Amniotic stem cell (primary cell): ENCODE measurements at places on chromosomes 11 and 22.

- no peak for DNase-seq
Measured at GRCh38 chr11:74004759-74005615, 3.9 kb downstream of the UCP3 start.

GRCh38 chr11:96126917-96127595 is 203.1 kb upstream of the MTMR2 start:
- no peak for DNase-seq

- no peak for DNase-seq
Measured at GRCh38 chr22:19933341-19934241, 8.0 kb upstream of the COMT start.

DNA sequence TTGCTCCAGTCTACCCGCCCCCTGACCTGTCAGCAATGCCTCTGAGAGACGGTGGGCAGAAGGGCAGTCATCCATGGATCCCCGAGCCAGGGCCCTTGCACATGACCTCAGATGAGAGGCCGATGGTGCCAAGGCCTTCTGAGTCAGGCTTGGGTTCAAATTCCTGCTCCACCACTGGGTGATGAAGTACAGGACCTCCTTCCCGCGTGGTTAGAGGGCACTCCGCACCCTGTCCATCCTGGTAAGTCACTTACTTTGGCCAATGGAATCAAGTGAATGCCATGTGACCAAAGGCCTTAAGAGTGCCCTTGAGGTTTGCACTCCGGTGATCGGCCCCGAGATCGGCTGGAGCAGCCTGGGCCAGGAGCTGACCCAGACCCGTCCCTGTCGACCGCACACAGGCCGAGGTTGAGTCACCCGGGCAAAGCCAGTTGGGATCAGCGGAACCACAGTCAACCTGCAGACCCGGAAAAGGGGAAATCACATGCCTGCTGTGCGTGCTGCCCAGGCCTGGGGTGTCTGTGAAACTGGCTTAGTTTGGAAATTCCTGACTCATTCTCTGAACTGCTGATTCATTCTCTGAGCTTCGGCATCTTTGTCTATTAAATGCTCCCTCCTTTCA is 48.9 kb downstream of the RTL6 start:
- DNase-seq: peak; percentile 84

DNA sequence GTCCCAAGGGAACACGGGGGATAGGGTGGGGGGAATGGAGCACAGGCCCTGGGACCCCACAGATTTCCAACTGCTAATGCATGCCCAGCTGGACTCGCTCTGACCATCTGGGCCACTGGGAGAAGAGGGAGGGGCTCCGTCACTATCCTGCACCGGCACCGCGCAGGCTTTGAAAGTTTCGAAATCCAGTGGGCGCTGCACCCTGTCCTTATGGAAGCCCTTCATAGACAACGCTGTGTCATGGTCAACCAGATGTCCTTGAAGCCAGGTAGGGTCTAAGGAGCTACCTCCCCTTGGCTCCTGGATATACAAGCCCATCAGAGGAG is 30.1 kb downstream of the LRRC10B start:
- DNase-seq: no peak

DNA sequence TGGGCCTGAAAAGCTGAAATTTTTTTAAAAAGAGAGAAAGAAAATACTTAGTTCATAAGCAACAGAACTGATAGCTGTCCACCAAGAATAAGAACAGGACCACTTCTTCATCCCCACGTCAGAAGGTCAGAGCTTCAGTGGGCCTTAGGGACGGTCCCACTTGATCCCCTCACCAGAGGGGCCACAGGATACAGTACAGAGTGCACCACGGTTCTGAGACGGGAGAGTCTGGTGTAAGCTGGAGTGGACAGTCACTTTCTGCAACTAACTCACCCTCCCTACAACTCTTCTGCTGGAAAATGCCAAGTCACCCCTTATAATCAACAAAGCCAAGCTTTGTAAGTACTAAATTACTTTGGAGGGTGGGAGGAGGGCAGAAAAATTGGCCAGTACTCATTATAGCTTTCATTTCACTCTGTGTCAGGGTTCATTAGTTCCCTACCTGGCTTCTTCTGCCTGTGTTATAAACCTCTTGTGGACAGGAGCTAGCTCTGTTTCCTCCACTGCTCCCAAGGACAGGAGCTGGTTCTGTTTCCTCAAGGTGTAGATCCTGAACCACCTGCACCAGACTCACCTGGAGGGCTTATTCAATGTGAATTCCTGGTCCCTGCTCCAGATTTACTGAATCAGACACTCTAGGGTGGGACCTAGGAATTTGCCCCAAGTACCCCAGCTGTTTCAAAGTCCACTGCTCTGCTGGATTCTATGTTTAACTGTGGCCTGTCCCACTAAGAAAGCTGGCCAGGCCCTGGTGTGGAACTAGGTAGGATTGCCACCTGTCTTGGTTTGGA is 39.6 kb downstream of the SCGB1A1 start:
- DNase-seq: no peak

GRCh38 chr11:132681971-132682370 is 850.3 kb downstream of the OPCML start:
- DNase-seq: no peak

DNA sequence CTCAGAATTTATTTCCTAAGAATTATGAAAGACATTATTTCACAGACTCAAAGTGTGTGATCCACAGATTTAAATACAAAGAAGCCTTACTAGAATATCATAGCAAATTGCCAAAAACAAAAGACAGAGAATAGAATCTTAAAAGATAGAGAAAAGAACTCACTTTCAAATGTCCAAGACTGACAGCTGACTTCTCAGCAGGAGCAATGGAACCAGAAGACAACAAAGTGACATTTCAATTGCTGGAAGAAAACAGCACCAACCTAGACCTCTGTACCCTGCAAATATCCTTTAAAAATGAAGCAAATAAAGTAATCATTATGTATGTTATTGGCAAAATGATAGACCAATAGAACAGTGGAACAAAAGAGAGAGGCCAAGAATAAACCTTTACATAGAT is 109.2 kb downstream of the TTC17 start:
- no peak for DNase-seq

DNA sequence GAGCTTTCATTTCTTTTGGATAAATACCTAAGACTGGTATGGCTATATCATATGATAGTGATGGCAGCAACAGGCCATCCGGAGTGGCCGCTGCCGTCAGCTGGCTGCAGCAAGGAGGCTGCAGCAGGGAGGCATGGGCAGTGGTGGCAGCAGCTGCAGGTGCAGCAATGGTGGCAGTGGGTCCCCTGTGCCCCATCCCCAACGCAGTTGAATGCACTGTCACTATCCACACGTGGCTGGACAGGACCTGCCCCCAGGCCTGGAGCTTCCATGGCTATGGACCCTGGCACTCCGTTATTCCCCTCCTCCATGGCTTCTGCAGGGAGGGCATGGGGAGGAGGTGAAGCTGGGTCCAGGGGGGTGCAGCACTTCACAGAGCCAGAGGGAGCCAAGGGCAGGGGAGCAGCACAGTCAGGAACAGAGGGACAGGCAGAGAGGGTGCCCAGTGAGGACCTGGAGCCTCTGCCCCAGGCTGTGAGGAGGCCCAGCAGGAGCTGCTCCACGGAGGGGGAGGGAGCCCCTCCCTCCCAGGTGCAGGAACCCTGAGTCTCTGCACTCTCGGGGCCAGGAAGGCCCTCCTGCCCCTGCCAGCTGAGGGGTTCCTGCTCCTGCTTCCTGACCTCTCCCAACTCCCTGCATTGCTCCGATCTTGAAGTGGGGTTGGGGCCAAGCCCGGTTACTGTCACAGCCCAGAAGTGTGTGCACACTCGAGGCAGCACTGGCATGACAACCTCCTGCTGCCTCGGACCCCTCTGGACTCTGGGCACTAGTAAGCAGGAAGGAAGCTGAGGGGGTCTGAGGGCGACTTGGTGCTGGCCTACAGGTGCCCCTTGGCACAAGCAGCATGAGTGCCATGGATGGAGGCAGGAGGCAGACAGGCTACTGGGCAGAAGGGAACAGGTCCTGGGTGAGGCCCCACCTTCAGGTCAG is 466.3 kb downstream of the GUCY1A2 start:
- DNase-seq: no peak

- DNase-seq: no peak
Measured at GRCh38 chr22:28146401-28147314, 227.6 kb upstream of the PITPNB start.

GRCh38 chr11:66327171-66328030 is 8.8 kb downstream of the RIN1 start:
- peak; percentile 52 for DNase-seq

DNA sequence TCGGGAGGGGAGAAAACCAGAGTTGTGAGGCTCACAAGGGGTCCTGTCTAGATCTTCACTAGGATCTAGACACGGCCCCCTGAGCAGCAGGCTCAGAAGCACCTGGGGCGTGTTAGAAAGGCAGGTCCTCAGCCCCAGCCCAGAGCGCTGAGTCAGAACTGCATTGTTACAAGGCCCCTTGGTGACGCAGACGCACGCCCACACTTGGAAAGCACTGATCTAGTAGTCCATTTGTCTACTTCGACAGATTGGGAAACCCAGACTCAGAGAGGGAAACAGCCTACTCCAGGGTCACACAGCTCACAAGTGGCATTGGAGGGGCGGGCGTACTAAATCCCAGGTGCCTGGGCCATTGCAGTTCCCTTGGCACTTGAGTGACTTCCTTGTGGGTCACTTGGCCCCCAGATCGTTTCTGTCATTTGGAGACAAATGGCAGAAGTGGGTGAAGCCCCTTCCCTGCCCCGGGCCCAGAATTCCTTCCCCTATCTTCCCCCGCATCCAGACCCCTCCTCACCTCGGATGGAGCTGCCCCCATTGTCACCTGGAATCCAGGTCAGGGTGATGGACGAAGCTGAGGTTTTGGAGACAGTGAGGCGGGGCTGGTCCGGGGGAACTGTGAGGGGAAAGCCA is 110.8 kb downstream of the CEP164 start:
- DNase-seq: no peak

GRCh38 chr11:82719361-82720105 is 14.1 kb downstream of the FAM181B start:
- no peak for DNase-seq

- DNase-seq: no peak
Measured at GRCh38 chr11:109667719-109668118, 245.7 kb downstream of the C11orf87 start.

DNA sequence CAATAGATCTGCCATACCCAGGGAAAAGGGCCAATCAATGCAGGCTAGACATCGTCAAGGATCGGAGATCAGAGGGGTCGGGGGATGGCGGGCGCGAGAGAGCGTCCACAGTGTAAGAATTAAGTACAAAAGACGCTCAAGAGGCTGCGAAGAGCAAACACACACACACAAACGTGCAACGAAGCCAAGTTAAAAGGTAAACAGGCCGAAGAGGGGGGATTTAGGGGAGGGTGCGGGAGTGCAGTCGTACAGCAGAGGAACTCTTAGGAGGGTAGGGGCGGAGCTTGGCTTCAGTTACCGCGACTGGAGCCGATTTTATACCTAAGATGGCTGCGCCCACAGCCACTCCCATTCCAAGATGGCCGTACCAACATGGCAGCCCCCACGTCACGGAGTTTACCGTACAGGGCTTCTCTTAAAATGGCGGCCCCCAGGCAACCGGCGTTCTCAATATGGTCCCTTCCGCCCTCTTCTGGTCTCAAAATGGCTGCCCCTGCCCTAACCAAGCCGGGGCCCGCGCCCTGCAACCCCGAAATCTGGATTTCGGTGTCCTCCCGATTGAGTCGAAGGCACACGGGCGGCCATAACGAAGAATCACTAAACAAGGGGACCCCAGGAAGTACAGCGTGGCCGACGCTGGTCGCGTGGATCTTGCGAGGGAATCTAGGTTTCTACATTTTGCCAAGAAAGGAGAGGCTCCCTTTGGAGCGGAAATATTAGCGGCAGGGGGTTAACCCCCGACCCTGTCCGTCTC is 1.9 kb downstream of the GNG3 start:
- peak; percentile 92 for DNase-seq

DNA sequence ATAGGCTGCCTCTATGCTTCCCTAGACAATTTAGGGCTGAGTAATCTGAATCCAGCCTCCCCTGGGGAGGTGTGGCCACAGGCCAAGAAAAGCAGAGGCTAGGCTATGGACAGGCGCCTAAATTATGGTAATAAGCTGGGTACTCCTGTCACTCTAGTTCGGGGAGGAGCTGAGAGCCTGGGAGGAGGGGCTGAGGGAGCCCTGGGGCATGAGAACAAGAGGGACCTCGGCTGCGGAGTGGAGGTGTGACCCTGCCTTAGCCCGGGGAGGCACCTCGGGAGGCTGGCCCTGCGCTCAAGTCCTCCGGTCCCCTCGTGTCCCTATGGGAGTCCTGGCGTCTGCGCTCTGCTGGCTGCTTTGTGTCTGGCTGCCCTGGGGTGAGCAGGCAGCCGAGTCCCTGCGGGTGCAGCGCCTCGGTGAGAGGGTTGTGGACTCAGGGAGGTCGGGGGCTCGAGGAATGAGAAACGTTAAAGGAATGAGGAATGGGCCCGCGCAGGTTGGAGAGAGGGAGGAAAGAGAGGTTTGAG is at the start of gene OTOG:
OTOG (plus strand) TSS at position 209 of the 527 bp plus-strand sequence; CDS start at position 323, 114 bp downstream.
- DNase-seq: no peak

- DNase-seq: no peak
Measured at GRCh38 chr11:19598876-19599486, 113.7 kb upstream of the NAV2 start.

DNA sequence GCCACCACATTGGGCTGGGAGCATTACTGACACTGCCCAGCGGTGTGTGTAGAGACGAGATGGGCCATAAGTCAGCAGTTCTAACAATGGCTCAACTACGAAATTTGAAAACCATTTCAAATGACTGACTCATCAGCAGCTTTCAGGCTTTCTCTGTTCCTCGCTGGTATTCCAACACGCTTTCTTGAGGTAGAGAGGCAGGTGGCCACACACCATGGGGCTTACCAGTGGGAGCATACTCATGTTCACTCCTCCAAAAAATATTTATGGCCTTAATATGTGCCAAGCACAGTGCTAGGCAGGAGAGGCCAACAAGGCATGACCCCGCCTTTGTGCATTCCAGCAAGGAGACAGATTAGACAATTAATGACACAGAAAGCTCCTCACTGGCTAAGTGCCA is 20.3 kb downstream of the ARFGAP2 start:
- DNase-seq: no peak

DNA sequence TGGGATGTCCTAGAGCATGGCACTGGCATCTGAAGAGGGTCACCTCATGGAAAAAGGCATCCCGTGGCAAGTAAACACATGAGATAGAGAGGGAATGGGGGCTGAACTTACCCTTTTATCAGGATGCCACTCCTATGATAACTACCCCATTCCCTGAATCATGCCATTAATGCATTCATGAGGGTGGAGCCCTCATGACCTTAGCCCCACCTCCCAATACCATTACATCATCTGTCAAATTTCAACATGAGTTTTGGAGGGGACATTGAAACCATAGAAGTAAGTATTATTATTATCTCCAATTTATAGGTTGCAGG is 65.2 kb downstream of the MTNR1B start:
- DNase-seq: no peak

- DNase-seq: no peak
Measured at GRCh38 chr11:64542172-64543125, 48.6 kb upstream of the SLC22A12 start.

DNA sequence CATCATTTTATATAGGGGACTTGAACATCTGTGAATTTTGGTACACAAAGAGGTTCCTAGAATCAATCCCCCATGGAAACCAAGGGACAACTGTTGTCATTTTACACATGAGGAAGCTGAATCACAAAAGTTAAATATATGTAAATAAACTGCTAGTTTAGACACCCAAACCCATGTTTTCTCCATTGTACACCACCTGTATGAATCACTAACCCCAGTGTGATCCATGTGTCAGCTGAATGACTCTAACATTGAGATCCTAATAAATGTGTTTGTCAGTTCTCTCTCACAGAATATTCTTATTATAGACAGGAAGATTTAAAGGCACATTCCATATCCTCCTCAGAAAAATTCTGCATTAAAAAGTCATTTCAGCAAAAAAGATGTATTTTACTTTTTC is 83.3 kb downstream of the ATG16L2 start:
- DNase-seq: no peak

- DNase-seq: no peak
Measured at GRCh38 chr11:128515826-128516778, 71.3 kb downstream of the ETS1 start.

- DNase-seq: peak; percentile 41
Measured at GRCh38 chr11:72144807-72145565, 9.5 kb downstream of the FOLR3 start.
